Gastroesophageal sphincter (tissue), 4 donors: ENCODE measurements at places on chromosomes 1 and 21.

DNA sequence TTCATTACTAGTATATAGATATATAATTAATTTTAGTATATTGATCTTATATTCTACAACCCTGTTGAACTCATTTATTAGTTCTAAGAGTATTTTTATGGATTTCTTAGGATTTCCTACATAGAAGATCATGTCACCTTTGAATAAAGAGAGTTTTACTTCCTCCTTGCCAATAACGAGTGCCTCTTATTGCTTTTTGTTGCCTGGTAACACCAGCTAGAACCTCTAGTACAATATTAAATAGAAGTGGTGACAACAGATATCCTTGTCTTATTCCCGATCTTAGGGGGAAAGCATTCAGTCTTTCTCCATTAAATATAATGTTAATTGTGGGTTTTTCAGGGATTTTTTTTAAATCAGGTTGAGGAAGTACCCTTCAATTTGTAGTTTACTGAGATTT, 40.8 kb downstream of the WNT2B start:
- ATAC-seq, result no peak

DNA sequence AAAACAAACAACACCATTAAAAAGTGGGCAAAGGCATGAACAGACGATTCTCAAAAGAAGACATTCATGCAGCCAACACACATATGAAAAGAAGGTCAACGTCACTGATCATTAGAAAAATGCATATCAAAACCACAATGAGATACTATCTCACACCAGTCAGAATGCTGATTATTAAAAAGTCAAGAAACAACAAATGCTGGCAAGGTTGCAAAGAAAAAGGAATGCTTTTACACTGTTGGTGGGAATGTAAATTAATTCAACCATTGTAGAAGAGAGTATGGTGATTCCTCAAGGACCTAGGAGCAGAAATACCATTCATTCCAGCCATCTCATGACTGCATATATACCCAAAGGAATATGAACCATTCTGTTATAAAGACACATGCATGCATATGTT, 419.6 kb downstream of the NEGR1 start:
- ATAC-seq, result no peak

- ATAC-seq, result no peak
Observed at GRCh38 chr1:54792686-54793282, 8.3 kb downstream of the TTC22 start.

- ATAC-seq, result no peak
Observed at GRCh38 chr21:40688106-40688864, 158.7 kb downstream of the DSCAM start.
